ENCODE measurements at places on chromosomes 3 and 15.

DNA sequence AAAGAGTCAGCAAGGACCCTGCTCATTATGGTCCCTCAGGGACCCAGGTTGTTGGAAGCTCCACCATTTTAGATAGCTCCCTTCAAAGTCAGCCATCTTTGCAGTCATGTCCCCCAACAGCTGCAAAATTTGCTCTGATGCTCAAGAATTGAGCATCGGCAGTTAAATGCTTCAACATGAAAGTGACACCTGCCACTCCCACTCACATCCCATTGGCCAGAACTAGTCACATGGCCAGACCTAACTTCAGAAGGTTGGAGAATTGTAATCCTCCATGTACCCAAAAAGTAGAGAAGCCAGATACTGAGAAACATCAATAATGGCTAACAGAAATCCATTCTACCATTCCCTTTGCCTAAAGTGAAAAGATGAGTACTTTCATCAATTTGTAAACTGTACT is 171.5 kb upstream of the NR2E3 start:
- no peak for DNase-seq

GRCh38 chr15:80199869-80200268 is 47.1 kb downstream of the FAH start:
- DNase-seq: no peak

GRCh38 chr15:100055821-100056220 is 286.0 kb downstream of the ADAMTS17 start:
- DNase-seq: no peak

DNA sequence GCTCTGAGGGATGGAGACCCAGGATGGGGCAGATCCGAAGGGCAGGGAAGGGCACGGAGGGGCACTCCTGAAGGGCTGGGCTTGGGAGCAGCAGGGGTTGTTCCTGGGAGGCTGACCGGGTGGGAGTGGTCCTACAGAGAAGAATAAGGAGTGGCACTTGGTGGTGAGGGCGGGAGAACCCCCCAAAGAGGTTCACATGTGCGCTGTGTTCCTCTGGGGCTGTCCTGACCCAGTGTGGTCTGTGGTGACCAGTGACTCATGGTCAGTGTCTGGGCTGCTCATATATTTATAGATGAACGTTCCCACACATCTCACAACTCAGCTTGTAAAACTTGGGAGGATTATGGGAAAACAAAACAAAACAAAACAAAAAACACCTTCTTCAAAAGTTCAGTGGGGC is 10.0 kb downstream of the TRPM1 start:
- DNase-seq: no peak

DNA sequence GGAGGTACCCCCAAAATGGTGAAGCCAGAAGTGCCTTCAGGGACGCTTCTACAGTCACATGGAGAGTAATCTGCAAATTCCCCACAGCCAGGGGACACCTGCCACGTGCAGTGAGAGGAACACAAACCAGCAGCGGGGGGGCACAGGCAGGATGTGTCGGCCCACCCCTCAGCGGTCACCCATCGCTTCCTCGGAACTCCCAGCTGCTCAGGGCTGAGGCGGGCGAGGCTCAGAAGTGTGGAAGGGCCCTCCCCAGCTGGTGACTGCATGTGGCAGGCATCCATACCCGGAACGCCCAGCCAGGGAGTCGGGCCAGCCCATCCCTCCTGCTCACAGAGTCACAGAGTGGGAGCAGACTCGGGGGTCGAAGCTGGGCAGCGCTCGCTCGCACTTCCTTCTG is 63.7 kb downstream of the SLC12A8 start:
- DNase-seq: no peak

GRCh38 chr15:86327230-86327865 is 247.7 kb downstream of the AGBL1 start:
- DNase-seq: no peak

DNA sequence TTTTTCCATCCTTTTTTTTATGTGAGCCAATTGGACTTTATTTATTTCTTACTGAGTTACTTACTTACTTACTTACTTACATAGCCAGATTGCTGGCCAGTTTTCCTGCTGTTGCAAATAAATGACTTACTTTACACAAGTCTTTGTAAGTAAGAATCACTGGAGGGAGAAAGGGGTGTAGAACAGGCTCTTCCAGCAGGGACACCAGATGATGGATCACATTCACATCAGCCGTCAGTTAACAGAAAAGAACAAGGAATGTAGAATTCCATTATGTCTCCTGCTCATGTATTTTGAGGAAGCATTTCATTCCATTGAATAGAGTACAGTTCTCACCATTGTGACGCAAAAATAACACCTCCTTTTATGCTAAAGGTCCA is 188.6 kb downstream of the FNDC3B start:
- no peak for DNase-seq

DNA sequence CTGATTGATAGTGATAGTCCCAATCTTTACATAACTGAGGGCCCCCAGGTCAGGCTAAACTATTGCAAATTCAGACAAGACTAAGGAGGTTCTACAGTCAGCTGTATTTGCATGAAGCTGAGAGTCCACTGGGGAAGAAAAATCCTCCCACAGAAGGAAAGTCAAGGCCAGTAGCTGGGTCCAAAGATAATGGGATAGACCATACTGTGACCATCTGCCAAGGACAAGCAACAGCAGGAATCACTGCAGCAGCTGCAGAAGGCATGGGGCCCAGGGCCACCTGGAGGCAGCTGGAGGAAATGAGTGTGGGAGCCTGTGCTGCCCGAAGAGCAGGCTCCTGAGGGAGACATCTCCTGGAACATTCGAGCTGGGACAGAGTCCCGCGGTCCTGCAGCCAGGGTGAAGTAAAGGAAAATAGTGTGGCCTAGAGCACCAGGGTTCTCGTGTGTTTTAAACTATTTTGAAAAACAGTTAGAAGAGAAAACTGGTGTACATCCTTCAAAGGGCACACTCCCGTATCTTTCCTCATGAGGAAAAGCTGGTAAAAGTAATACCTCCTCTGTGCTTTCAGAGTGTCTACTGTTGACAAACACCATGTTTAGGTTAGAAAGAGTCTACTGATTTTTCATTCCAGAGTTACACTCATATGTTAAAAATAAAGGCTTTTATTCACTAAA is 13.2 kb upstream of the TMEM212 start:
- no peak for DNase-seq

DNA sequence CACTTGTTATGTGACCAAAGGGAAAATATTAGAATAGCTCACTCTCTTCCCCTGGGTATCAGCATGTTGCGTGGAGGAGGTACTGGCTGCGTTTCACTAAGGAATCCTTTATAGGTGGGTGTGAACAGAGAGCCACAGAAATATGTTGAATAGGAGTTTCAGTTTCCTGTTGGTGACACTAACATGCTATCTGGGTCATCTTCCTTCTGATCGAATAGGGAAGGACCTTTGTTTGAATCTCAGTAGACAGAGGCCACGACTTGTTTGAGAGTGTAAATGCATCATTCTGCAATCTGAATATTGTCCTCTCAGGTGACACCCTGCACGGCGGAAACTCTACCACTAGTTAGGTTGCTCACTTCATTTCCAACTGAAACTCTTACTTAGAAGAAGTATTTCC is 157.9 kb upstream of the SLC2A2 start:
- no peak for DNase-seq

DNA sequence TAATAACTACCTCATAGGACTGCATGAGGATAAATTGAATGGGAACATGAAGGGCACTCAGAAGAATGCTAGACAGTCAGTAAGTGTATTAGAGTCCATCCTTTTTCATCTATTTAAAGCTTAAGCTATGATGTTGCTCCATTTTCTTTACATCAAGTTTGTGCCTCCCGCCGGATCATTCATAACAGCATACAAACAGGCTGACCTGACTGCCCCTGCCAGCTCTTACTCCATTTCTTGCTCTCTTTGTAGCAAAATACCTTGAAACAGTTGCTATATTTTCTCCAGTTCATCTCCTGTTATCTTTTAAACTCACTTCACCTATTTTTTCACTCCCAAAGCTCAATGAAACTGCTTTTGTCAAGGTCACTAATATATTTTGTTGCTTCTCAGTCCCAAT is 315.6 kb upstream of the ALCAM start:
- no peak for DNase-seq

DNA sequence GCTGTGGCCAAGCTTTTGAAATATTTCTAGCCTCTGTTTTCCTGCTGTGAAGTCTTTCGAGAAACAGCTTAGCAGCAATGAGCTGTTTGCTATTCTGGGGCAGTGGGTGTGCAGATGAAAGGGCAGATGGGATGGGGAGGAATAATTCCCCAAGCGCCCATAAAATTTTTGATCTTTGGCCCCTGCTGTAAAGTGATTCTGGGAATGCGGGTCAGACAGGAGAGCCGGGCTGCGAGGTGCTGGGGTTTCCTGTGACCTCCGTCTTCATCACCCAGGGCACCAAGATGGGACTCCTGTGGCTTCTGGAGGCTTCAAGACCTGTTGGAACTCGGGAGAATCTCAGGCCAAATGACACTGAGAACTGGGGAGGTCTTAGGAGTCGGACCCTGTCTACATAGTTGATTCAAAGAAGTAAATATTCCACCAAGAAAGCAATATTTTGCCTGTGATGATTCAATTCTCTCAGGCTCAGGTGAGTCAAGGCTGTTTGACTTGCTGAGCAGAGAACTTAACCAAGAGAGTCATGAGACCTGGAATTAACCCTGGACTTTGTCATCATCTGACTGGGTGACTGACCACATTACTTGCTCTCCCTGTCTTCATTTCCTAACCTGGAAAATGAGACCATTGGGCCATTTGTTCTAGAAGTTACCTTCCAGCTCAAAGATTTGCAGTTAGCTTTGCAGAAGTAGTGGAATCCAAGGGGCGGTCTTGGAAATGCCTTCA is 86.4 kb downstream of the POLR2M start:
- no peak for DNase-seq

GRCh38 chr3:3353153-3353552 is 173.7 kb upstream of the CRBN start:
- DNase-seq: no peak

GRCh38 chr3:185656321-185656840 is 70.3 kb downstream of the SENP2 start:
- DNase-seq: no peak

GRCh38 chr3:136632625-136633081 is 119.5 kb downstream of the STAG1 start:
- no peak for DNase-seq

DNA sequence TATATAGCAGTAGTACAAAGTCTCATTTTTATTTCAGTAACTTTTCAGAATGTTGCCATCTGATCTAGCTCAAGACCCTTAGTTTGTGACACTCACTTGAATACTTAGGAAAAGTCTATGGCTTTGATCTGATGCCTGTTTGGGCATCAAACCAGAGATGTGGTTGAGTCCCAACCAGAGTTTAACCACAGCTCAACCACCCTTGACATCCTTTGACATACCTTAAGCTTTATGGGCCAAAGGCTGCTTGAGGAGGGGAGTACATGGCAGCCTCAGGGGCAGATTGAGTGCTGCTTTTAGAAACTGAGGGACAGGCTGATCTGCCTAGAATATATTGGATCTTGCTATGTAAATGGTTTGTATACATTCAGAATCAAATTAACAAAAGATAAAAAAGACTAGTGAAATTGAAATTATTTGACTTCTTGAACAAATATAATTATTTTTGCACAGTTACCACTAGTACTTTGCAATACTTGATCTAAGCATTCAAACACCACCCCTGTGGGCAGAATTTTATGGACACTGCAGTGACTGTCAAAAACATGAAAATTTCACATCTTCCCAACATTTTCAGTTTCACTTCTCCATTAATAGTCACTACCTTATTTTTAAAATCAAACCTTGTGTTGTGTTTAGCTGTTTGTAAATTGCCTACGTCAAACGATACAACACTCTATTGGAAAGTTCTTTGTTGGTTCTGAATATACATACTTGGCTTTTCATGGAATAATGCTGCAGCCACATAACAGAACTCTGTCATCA is 199.8 kb downstream of the UBE2E2 start:
- DNase-seq: no peak

DNA sequence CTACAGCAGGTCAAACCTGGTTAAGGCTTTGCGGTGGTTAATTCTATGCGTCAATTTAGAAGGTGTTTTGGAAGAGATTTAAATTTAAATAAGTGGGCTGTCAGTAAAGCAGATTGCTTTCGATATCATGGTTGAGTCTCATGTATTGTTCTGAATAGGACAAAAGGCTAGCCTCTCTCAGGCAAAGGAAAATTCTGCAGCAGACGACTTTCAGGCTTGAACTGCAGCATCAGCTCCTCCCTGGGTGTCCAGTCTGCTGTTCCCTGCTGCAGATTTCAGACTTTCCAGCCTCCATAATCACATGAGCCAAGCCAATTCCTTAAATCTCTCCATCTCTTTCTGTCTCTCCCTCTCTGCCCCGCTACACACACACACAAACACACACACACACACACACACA is 143.2 kb downstream of the TUSC7 start:
- no peak for DNase-seq

- DNase-seq: no peak
Observed at GRCh38 chr3:45787551-45787950, 8.8 kb downstream of the SLC6A20 start.

GRCh38 chr3:129613367-129613740 is 6.9 kb upstream of the PLXND1 start:
- no peak for DNase-seq

DNA sequence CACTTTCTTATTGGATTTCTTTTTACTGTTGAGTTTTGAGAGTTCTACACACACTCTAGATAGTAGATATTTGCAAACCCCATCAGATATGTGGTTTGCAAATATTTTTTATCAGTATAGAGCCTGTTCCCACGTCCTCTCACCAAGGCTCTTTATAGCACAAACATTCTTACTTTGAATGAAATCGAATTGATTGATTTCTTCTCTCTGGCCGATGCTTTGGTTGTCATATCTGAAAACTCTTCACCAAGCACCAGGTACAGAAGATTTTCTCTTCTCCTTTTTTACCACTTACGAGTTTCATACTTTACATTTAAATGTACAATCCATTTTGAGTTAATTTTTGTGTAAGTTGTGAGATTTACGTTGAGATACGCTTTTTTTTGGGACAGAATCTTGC is 163.4 kb downstream of the PTPRG start:
- no peak for DNase-seq

GRCh38 chr3:56929809-56930615 is 128.3 kb upstream of the ARHGEF3 start:
- no peak for DNase-seq

GRCh38 chr3:58119186-58119585 is 91.6 kb downstream of the DNASE1L3 start:
- no peak for DNase-seq

GRCh38 chr3:13610006-13610570 is 61.2 kb downstream of the FBLN2 start:
- no peak for DNase-seq

DNA sequence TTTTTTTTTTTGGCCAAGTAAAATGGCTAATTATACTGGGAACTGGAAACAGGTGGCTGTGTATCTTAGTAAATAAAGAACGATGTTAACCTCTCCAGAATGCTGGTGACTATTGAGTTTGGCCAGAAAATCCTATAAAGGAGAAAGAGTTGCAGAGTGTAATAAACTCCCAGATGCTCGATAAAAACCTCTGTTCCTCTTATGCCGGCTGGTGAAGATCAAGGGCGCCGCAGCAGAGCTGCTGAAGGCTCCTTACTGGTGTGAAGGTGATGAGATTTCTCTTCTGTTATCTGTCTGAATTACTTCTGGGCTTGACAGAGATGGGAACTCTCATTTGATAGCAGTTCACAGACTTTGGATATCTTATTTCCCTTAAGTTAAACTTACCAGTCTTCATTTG is 104.6 kb downstream of the PTPRG start:
- no peak for DNase-seq

- DNase-seq: no peak
Observed at GRCh38 chr15:74412159-74412558, 21.6 kb downstream of the SEMA7A start.

GRCh38 chr3:154776549-154777225 is 303.4 kb upstream of the MME start:
- no peak for DNase-seq
